AG10803 (cell line): ENCODE measurements at places on chromosomes 12 and 14.

DNA sequence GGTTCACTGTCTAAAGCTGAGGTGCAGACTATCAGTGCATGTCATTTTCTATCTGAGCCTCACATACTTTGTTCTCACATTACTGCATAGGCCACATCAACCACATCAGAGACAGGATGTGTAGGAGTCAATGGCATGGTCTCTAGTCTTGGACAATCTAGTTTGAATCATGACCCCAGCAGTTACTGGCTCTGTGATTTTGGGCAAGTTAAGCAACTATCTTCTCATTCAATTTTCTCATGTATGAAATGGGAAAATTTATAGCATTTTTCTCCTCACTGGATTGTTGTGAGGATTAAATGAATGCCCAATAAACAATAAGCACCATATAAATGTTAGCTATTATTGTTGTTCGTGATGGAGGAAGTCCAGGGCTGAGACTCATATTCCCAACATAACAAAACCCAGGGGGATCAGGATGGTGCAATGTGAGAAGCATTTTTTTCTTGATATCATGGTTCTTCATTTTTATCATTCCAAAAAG, 432.6 kb downstream of the LRIG3 start:
- peak; percentile 98 for DNase-seq

GRCh38 chr14:93317875-93318807, 14.7 kb downstream of the BTBD7 start:
- peak; percentile 11 for DNase-seq

DNA sequence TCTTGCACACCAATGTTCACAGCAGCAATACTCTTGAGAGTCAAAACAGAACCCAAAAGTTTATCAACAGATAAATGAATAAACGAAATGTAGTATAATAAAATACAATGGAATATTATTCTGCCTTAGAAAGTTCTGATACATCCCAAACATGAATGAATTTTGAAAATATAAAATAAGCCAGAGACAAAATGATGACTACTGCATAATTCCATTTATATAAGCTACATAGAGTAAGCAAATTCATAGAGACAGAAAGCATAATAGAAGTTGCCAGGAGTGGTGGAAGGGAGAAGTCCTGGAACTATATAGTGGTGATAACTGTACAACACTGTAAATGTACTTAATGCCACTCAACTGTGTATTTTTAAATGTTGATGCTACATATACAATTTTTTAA, 21.1 kb downstream of the KDM5A start:
- DNase-seq, result no peak

GRCh38 chr14:26217778-26218177, 380.1 kb downstream of the NOVA1 start:
- DNase-seq, result no peak
